ENCODE measurements at places on chromosomes 7 and 10.

DNA sequence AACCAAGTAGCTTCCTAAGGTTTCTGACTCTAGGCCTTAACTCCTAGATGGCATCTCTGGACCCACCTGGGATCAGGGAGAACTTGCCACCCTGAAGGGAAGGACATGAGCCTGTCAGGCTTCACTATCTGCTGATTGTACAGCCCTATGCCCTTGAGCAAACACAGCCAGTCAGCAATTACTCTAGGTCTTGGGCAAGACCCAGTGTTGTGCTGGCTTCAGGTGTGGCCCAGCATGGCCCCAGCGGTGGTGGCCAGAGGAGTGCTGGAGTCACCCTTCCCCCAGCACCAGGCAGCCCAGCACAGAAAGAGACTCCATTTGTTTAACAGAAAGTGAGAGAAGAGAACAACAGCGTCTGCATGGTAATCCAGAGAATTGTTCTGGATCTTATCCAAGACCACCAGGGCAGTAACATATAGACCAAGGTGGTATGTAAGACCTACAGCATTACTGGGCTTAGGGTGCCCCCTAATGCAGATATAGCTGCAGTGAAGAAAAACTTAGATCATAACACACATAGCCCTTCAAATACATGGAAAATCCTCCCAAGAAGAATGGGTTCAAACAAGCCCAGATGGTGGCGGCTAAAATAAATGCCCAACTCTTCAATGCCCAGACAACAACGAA lies 207.7 kb downstream of the MAGI2 start:
- DNase-seq, result no peak

DNA sequence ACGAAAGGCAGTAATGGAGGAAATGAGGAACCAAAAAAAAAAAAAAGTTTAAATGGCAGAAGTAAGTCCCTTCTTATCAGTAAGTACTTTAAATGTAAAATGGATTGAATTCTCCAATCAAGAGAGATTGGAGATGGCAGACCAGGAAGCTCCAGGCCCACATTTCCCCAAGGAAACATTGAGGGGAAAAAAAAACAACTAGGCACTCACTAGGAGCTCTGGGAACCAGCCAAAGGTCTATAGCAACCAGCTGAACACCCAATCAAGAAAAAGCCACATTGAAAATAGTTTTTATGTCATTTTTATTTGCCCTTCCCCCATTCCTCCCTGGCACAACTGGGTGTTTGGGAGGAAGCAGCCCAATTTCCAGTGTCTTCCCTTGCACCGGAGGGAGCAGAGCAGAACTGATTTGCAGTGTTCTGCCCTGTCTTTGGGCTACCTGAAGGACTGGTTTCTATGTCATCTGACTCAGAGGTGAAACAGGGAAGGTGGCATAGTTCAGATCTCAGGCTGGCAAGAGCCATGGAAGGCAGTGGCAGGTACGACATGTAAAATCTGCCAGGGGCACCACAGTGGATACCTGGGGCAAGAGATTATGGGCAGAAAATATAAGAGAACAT lies 121.9 kb downstream of the SMURF1 start:
- DNase-seq, result no peak

GRCh38 chr10:79314761-79315601 lies 32.3 kb upstream of the PPIF start:
- no peak for DNase-seq

DNA sequence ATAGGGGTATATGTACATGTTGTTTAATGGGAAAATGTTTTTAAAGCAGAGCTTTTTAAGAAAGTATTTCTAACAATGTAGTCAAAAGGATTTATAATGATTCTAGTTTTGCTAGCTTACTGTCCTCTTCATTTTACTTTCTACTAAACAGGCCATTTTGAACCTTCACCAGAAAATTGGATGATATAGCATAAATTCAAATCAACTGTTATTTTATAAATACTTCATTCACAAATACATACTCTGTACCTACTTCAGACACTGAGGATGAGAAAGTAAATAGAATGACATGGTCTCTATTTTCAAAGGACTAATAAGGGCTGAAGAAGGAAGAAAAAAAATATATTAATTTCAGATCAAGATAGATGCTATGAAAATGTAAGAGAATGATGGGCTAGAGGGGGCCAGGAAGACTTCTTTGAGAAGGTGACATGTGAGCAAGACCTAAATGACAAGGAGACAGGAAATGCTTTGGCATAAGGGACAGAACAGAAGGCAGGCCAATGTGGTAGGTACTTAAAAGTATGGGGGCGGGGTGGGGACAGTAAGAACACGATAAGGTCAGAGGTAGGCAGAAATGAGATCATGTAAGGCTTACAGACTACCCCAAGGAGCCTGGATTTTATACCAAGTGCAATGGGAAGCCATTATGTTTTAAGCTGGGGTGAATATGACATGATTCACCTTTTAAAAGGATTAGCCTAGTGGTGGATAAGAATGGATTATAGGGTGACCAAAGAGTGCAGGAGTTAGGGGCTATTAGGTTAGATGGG lies 5.2 kb downstream of the NAMPT start:
- peak; percentile 48 for DNase-seq

- no peak for DNase-seq
Observed at GRCh38 chr7:151393031-151393977, 16.5 kb downstream of the WDR86 start.

- DNase-seq, result no peak
Observed at GRCh38 chr7:72336632-72337389, 75.3 kb downstream of the CALN1 start.

- peak; percentile 68 for DNase-seq
Observed at GRCh38 chr10:110209926-110210673, 2.7 kb downstream of the MXI1 start.

DNA sequence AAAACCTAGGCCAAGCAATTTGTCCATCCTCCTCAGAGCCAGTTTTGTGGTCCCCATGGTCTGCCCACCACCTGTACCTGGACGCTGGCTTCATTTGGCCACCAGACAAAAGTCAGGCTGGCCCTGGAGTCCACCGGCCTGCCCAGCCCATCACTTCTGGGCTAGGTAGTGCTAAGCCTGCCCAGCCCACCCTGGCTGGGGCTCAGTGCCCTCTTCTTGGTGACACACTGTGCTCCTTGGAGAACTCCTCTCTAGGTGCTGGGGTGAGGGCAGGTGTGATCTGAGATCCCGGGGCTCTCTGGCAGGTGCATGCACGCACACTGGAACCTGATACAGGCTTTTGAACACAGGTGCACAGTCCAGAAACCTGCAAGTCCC lies 1.1 kb downstream of the AIFM2 start:
- no peak for DNase-seq

DNA sequence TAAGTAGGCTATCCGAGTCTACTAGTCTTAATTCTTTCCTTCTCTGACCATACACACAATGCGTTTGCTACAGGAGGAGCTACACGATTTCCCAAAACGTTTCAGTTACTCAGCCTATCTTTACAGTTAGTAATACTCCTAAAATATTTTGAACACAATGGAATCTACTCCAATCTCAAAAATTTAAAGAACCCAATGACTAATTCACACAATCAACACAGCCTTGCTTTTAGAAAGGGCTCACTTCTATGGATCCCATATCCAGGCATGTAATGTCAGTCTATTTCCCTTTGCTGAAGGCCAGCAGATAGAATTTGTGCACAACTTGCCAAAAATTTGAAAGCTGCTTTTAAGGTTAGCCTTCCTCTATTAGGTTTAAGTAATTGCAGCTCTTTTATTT lies 107.2 kb downstream of the VPS41 start:
- DNase-seq, result no peak

GRCh38 chr7:74228951-74229900 lies 19.4 kb downstream of the LAT2 start:
- DNase-seq, result no peak

GRCh38 chr10:98446151-98446660 lies 529 bp downstream of the HPS1 start:
- DNase-seq, result no peak

- DNase-seq, result no peak
Observed at GRCh38 chr10:33661580-33662336, 327.3 kb upstream of the NRP1 start.

DNA sequence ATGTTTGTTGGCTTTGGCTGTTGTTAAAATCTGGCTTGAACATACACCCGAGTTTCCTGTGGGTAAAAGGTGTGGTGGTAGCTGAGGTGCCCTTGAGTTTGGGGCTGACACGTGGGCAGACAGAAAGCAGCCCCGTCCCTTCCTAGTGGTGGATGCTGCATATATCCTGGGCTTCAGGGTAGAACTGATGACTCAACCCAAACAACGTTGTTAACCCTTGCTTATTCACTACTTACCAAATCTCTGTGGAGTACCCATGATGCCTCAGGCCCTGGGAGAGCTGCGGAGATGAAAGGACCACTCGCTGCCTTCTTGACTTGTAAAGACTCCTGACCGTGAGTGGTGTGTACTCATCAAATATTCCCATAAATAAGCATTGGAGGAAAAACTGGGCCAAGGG lies 245.1 kb downstream of the RAB11FIP2 start:
- no peak for DNase-seq

GRCh38 chr10:95741807-95742467 lies 14.0 kb upstream of the ENTPD1 start:
- DNase-seq, result no peak

DNA sequence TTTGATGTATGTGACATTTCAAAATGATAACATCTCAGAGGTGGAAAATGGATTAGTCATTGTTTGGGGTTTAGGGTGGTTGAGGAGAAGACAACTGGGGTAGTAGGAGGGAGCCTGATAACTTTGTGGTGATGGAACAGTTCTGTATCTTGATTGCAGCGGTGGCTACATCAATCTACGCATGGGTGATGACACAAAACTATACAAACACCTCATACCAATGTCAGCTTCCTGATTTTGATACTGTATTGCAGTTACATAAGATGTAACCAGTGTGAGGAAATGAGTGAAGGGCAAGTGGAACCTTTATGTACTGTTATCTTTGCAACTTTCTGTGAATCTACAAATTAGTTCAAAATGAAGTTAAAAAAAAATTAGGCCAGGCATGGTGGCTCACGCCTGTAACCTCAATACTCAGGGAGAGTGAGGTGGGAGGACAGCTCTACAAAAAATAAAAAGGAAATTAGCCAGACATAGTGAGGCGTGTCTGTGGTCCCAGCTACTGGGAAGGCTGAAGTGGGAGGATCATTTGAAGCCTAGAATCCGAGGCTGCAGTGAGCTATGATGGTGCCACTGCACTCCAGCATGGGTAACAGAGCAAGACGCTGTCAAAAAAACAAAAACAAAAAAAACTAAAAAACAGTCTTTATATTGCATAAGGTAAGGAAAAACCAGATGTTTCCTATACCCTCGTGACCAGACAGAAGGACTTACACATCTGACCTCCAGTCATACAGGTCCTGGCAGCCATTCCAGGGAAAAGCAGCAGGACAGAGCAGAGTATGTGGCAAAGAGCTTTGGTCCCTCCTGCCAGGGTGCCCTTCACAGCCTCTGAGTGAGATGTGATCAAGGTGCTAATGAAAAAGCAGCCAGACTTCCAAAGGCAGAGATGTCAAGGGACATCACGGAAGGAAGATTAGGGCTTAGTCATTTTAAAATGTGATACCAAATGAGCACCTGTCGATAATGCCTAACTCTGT lies 50.8 kb downstream of the CYTH3 start:
- DNase-seq, result peak; percentile 34

DNA sequence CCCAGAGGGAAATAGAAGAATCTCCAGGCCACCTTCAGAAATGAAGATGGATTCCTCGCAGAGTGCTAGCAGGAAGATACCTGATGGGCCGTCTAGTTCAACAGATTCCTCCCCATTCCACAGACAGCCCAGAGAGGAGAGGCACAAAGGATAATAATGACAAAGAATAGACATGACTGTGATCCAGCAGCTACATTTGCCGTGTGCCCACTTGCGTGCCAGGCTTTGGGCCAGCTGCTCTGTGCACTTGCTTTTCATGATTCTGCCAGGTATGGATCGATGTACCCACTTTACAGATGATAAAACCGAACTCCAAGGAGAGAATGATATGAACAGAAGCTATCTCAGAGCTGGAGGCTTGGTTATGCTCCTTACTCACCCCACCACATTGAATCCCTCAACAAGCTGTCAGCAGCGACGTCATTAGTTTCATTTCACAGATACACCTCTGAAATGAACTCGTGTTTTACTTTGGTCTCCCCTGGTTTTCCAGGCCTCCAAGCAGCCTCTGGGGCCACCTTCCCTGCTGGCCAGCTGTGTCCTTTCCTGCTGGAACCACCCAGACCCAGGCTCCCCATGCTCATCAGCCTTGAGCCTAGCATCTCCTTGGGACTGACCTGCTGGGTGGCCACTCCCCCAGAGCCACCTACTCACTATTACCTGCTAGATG lies 11.9 kb upstream of the WDFY4 start:
- DNase-seq, result no peak

GRCh38 chr7:109930049-109930448 lies 1160.9 kb upstream of the LRRN3 start:
- DNase-seq, result no peak

GRCh38 chr10:6564367-6564766 lies 15.7 kb downstream of the PRKCQ start:
- DNase-seq, result no peak

All from activated T-cell treated with anti-CD3 and anti-CD28 coated beads, Interleukin-2, amount 50 U/mL, for 48 hours (primary cell).